ENCODE measurements at places on chromosomes 2 and 18. TPM values are rescaled to one million over a fixed set of nuclear protein-coding genes. Genes with fewer than 3 reads are reported as not detected.

Gene TMEM178A
- total RNA-seq: 0.80 TPM

Gene REG1B
- not detected for total RNA-seq

Gene SPATA3
- not detected for total RNA-seq

Gene PDCD1
- total RNA-seq: not detected

Gene SLC35F6
- 46.9 TPM for total RNA-seq

Gene TLK1
- 11.0 TPM for total RNA-seq

Gene LINC00305
- total RNA-seq: not detected

Data from hair follicular keratinocyte (primary cell).